HTR-8/SVneo (cell line): ENCODE measurements at places on chromosomes 13 and 19.
A peak's percentile ranks its signal among the peaks of the same experiment; 100 is the strongest.

- no peak for DNase-seq
These were observed 496.4 kb downstream of the FOXO1 start for GRCh38 chr13:40170091-40170490.

DNA sequence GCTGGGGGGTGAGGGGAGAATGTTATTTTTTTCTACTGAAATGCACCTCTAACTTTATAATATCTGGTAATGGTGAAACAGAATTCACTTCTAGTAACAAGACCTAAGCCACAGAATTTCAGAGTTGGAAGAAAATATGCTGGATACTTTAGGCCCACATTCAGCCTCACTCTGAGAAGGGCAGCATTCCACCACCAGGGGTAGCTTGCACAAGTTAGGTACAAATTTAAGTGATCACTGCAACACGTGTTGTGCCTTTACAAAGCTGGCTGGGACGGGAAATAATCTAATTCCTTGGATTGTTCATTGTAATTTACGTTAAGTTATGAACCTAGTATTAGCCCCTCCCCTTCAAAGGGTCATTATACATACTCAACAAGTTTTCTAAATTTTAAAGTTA, 192.3 kb downstream of the RGCC start:
- no peak for DNase-seq

DNA sequence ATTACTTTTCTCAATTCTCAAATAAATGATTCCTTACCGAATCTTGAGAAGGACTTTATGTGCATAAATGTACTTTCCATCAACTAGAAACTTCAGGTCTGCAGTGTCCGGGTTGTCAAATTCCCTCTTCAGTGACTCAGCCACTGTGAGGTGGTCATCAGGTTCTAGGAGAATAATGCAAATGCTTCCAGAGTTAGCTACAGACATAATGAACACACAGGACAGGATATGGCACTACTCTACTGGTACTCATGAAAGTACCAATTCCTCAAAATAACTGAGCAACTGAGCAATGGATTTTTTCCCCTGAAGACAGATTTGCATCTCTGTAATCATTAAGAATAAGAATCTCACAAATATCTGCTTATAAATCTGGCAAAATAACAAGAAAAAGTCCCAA, 31.2 kb downstream of the RCBTB2 start:
- no peak for DNase-seq

- DNase-seq, result no peak
These were observed 61.4 kb upstream of the TEX29 start for GRCh38 chr13:111259058-111259457.

DNA sequence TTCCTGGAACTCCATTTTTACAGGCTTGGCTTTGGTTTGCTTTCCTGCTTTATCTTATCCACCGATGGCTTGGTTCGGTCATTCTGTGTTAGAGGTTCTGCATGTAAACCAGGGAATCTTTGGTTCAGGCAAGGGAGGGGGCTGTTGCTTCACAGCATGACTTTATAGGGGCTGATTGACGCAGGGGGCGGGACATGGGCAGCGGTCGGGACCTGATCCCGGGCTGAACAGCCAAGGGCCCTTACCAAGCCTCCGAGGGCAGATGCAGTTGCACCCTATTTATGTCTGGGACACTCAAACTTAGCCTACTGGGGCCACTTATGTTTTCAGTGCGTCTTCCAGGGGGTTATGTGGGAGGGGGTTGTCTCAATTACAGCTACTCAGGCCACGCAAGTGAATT, 312.4 kb downstream of the ZNF536 start:
- DNase-seq, result no peak

GRCh38 chr13:92727118-92727517, 499.5 kb upstream of the GPC6 start:
- DNase-seq, result no peak

DNA sequence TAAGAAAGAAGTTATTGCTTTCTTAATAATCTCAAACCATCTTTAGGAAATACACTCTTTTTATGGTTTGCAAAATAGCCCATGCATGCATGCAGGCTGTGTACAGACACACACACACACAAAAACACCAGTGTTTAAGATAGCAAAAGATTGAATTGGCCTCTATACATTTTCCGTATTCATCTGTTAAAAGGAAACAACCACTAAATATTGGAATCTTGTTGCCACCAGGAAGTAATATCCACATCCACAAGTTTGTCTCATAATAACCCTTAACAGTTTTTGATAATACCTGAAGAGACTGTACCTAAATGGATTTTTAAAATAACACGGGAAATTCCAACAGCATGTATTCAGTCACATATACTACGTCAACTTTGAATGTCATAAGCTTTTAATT, 7.3 kb upstream of the MAB21L1 start:
- no peak for DNase-seq

GRCh38 chr13:88115976-88116375, 444.8 kb downstream of the SLITRK5 start:
- DNase-seq, result no peak

DNA sequence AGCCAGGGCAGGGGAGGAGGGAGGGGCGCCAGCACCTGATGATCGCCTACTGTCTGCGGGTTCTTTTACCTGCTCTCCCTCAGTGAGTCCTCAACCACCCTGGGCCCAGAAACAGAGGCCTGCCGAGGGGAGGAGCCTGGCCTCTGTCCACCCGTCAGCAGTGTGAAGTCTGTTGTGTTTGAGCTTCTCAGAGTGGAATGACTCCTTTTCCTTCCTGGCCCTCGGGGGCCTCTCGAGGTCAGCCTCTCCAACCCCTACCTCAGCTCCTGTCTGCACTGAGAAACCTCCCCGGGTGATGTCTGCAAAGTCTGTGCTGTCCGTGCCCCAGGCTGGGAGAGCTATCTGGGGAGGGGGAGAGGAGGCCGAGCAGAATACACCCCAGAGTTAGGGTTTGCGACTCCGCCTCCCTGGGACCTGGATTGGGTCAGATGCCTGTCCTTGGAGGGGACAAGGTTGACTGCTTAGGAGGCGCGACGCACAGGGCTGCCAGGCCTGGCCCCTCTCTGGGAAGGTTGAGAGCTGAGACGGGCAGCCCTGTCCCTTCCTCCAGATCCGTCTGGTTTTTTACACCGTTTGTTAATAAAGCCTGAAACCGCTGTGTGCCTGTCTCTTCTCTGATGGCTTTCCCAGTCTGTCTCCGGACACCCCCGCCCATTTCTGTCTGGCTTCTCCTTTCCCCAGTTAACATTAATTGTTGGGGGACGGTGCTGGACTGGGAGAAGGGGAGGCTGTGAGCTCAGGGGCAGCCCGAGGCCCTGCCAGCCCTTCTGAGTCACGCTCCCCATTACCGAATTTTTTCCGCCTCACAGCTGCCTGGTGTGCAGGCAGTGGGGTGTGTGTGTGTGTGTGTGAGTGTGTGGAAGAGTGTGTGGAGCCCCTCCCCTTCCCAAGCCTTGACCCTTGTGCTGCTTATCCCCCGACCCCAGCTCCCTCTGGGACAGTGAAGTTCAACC, 989 bp upstream of the SSC5D start:
- DNase-seq, result no peak

- DNase-seq, result peak; percentile 47
These were observed 665 bp downstream of the ZNF497 start for GRCh38 chr19:58361900-58362271.

DNA sequence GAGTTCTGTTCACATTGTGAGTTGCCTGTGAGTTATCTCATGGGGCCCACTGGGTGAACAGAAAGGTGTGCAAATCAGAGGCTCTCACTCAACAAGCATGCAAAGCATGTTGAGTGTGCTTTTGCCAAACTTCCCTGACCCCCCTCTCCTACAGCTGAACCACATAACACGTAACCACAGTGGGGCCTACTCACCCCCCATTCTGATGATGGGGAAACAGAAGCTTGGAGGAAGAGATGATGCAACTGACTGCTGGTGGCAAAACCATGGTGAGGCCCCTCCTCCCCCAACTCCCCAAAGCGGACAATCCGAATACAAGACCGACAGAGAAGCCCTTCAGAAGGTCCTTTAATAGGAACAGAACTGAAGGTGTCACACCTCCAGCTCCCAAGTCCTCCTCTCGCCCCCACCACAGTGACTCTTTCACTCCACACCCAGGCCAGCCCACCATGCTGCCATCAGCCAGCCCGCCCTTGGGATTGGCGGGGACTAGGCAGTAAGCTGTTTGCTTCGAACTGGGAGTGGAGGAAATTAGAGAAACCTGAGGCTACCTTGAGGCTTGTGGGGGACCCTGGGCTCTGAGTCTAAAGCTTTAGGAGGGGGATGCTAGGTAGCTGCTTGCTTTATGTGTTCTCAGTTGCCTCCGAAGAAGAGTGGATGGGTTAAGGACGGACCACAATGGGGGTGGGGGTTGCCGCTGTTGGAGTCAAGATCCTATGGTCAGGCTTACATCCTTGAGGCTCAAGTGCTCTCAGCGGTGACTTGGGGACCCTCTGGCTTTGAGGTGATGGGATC, 3.8 kb downstream of the ZNF784 start:
- no peak for DNase-seq

DNA sequence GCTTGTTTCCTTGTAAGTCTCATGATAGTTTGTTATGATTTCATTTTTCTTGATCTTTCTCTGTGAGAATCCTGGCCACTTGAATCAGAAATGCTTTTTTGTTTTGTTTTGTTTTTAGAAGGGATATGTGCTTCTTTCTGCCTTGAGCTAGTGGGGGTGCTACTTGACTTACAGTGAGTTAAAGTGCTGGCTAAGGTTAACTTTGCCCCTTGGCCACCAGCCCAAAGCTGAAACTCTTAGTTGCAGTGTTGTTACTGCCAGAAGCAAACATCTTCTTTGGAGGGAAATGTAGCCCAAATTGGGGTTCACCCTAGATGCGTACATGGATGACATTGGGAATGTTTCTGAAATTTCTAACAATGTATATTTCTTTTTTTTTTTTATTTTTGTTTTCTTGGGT, 57.4 kb downstream of the TDRD3 start:
- no peak for DNase-seq

DNA sequence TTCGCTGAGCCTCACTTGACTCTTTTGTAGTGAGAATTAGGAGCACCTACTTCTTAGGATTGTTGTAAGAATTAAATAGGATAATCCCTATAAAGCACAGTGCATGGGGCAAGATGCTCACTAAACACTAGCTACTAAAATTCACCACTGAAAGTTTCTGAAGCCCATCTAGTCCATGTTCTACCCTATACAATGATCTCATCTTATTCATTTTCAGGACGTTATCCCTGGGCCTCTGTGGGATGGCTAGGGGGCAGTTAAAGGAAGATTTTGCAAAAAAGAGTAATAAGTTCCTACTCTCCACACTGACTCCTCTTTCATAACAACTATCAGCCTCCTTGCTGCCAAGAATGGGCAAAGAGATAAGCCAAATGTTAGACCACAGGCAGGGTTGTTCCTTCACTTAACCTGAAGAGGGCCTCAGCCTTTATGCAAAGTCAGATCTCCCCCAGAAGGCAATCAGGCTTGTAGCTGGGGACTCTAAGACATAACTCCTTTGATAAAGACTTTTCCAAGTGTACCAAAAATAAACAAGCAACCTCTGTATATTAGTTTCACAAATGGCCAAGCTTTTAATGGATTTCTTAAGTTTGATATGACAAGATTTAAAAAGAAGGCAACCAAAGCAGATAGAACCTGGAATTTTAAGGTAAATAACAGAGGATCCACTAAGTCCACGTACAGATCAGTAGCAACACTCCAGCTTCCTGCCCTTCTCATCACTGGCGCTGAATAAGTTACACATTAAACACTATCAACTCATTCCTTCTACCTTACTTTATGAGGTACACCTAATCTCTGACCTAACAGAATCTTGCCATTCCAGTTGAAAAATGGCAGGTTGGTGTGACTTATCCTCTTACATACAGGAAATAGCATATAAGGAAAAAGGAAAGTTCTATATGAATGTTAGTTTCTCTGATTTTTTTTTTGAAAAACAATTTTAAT, 44.4 kb downstream of the ELF1 start:
- DNase-seq, result peak; percentile 8

- no peak for DNase-seq
These were observed 17.2 kb upstream of the RFC3 start for GRCh38 chr13:33800646-33801186.

GRCh38 chr13:111460548-111461444, 140.4 kb downstream of the TEX29 start:
- DNase-seq, result peak; percentile 23

DNA sequence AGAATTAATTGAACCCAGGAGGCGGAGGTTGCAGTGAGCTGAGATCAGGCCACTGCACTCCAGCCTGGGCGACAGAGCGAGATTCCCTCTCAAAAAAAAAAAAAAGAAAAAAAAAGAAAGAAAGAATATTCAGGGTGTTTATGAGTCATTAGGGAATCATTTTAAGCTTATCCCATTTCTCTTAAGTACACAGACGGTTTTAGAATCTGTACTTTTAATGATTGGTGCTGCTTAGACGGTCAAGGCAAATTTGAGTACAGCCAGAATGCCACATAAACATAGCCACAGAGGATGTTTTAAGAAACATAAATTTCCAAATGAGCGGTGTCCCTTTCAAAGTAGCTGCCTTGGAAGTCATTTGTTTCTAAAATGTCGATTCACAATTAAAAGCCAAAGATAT, 2.6 kb downstream of the SPRYD7 start:
- no peak for DNase-seq

DNA sequence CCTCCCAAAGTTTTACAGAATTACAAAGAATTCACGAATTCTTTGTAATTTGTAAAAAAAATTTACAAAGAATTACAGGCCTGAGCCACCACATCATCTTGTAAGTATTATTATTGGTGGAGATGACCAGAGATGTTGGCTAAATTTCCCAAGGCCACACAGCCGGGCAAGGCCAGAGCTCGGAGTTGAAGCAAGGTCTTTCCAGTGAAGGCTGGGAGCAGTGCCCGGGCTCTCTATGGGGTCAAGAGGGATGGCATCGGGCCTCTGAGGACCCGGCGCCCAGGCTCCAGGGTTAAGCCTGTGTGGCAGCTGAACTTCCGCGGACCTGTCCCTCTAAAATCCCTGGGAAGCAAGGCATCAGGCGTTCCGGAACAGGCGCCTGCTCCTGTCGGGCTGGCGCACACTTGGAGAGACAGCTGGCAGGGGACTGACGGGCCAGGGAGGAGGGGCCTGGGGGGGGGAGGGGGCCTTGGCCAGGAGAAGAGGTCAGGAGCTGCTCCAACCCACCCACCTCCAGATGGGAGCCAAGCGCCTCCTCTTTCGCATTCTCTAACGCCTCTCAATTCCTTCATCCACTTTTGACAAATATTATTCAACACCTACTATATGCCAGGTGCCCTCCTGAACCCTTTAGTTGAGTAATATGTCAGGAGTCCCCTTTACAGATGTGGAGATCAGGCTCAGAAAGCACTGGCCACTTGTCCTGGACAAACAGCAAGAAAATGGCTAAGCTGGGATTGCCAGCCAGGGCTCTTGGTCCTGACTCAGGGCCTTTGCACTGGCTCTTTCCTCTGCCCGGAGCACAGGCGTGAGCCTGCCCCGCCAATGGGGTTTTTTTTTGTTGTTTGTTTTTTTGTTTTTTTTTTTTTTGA, 36.8 kb upstream of the SEMA6B start:
- DNase-seq, result no peak

GRCh38 chr19:51016798-51017683, 2.5 kb downstream of the KLK10 start:
- DNase-seq, result peak; percentile 65
